Caco-2 (cell line): ENCODE measurements at places on chromosomes 6 and 20.

DNA sequence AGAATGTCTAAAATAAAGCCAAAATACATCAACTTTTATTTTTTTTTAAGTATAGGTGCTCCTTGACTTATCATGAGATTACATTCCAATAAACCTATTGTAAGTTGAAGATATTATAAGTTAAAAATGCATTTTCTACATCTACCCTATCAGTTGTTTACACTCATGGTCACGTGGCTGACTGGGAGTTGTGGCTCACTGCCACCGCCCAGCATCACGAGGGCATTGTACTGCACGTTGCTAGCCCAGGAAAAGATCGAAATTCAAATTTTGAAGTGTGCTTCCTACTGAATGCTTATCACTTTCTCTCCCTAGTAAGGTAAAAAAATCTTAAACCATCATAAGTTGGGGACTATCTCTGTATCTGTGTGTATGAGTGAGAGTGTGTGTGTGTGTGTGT, 126.6 kb upstream of the RIN2 start:
- no peak for DNase-seq

DNA sequence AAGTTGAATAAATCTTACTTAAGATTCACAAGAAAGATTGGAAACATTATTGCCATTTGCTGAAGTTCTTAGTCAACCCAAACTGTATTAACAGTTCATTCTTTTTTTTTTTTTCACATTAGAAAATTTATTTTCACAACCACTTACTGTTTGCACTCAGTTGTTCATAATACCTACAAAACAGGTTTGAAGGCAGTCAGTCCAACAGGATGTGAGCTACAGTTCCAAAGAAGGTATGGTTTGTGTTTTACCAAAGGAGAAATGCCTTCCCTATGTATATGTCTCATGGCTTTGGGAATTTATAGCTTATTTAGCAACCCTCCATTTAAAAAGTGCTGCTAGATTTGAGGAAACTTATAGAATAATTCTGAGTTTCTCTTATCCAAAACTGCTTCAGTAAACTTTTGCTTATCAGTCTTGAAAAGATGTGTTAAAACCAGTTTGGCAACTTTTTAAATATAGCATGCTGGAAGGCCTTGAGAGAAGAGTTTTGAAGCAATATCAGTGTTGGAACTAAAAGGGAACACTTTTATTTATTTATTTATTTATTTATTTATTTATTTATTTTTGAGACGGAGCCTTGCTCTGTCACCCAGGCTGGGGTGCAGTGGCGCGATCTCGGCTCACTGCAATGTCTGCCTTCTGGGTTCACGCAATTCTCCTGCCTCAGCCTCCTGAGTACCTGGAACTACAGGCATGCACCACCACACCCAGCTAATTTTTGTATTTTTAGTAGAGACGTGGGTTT, 46.8 kb upstream of the RREB1 start:
- peak; percentile 28 for DNase-seq

DNA sequence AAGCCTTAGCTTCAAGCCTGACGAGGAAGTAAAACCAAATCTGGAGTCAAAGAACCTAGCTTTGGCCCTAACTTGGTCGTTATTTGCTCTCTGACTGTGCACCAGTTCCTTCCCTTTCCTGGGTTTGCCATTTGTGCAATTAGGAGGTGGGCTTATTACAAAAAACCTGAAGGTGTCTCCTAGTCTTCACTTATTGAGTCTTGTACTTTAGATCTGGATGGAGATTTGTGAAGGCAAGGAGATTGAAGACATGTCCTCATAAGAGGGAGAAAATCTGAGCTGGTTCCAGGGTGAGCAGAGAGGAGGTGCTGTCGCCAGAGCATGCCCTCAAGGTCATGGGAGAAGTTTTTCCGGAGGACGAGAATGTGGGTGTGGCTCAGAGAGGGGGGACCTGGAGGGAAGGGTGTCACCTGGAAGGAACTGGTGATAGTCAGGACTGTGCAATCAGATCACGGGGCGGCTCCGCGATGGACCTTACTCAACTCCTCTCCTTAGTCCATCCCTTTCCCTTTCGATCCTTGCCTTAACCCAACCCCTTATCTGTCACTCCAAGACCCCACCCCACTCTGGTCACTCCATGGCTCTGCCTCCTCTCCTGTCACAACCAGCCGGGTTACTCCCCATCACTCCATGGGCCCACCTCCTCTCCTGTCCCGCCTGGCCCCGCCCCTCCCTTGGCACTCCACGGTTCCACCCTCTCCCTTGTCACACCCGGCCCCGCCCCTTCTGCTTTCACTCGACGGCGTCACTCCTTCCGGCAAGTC, 588 bp upstream of the ACSS2 start:
- peak; percentile 100 for DNase-seq

GRCh38 chr20:44736170-44737021, 9.3 kb upstream of the KCNK15 start:
- peak; percentile 96 for DNase-seq

DNA sequence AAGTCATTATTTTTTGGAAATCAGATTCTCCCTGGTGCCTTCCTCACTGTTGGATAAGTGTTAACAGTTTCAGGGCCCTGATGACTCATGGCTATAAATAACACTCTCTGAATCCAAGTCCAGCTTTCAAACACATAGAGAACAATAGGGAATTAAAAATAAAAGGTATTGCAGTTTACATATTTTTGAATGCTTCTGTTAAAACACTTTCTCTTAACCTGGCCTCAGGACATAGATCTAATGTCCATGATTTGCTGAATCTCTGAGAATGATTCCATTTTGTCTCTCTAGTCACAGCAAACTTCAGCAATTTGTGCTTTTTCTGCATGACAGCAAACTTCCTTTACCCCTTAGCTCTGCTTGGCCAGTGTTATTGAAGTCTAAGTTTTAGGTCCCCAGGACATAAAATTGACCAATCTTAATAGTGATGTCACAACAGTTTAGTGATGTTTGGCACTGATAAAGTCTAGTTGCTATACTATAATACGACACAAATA, 1192.4 kb upstream of the CITED2 start:
- DNase-seq = no peak

DNA sequence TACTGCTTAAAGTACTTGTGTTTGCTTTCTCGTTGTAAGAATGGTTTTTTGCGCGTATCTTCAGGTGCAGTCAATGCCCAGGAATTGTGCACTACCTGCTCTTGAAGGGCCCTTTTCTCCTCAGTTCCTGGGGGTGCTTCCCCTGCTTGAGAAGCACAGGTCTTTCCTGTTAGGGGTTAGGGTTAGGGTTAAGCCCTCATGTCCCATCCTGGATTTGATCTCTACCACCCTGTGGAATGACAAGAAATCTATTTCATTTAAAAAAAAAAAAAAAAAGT, 39.6 kb upstream of the TBXT start:
- no peak for DNase-seq

DNA sequence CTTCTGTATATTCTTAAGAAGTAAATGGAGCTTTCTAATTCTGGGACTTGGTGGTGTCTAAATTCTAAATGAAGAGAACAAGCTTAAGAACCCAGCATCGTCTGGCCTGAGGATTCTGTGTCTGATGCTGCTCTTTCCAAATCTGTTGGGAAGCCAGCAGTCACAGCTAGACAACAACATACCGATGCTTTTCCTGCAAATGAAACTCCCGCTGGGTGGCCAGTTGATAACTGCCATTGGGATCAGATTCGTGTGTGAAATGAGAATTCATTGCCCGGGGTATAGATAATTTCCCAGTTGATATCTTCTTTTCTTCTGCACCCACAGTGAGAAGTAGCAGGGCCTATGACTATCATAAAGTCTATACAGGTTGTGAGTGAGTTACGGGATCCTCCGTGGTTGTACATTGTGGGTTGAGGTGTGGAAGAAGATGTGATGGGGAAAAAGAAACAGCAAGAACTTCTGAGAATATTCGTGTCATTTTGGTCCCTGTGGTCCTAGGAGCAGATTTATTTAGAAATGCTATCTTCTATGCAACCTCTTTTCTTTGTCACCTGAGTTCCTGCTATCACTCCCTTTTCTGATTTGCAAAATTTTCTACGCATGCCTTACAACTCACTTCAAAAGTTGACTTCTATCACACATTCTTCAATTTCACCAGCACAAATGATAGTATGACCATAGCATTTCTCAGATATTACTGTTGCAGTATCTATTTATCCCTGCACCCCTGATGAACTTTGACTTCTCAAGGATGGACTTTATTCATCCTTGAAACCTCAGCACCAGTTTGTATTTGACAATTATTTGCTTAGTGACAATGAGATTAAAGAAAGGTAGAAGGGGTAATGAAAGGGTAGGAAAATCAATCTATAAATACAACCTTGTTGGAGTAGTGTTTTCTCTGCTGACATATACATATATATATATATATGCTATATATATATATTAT, 10.4 kb downstream of the NOX3 start:
- no peak for DNase-seq

DNA sequence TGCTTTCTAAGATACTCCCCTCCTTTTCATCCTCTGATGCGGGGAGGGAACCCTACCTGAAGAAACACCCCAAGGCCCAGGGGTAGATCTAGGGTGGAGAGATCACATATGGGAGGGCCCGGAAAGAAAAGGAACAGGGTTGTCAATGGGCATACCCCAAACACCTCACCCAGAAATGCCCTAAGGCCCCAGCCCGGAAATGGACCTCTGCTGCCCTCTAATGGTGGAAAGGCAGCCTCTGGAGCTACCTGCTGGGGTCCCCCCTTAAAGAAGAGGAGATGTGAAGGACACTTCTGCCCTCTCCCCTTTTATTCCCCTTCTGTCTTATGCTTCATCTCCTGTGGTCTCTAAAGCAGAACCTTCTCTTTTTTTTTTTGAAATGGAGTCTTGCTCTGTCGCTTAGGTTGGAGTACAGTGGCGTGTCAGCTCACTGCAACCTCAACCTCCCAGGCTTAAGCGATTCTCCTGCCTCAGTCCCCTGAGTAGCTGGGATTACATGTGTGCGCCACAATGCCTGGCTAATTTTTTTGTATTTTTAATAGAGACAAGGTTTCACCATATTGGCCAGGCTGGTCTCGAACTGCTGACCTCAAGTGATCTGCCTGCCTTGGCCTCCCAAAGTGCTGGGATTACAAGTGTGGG, 458 bp upstream of the ARMC12 start:
- peak; percentile 70 for DNase-seq

GRCh38 chr6:139743664-139744437, 369.4 kb upstream of the CITED2 start:
- DNase-seq = peak; percentile 18
